ENCODE measurements at places on chromosomes 13 and 19.

DNA sequence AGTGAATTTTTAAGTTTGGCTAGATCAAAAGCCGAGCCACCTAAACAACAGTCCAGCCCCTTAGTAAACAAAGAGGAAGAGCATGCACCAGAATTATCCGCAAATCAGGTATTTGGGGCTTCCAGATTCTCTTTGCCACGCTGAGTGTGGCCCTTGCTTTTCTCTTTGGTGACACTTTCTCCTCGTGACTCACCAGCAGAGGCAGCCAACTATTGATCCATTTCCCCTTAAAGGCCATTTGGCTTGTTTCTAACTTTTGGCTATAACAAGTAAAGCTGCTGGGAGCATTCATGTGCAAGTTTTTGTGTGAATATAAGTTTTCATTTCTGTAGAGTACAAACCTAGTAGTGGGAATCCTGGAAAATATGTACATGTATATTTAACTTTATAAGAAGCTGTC, 17.6 kb upstream of the WDR88 start:
- no peak for DNase-seq

DNA sequence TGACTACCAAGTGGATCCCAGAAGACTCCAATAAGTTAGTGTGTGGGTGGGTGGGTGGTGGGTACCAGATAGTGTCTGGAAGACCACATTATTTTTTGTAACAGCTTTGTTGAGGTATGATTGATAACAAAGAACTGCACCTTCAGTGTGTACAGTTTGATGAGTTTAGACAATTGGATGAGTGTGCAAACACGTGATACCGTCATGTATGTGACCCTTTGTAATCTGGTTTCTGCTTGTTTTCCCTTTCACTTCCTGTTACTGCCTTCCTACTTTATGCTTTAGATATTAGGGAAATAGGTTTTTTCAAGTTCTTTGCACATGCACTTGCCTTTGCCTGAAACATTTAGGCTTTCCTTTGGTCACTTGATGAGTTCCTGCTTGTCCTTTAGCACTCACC, 8.5 kb downstream of the RPL21 start:
- DNase-seq = no peak

DNA sequence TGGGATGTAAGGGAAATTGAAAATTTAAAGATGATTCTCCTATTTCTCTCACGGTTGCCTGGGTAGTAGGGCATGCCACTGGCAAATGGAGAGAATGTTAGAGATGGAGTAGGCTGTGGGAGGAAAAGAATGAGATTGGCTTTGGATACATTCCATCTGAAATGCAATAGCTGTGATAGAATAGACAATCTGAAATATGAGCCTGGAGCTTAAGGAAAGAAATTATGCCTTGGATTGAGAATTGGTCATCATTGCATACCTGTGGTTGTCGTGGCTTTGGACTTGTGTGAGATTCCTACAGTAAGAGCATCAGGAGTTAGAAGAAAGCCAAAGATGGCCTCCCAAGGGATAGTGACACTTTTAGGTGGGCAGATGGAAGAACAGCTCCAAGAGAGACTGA, 305.1 kb upstream of the SLC10A2 start:
- no peak for DNase-seq

- DNase-seq = no peak
These were observed 1203.5 kb upstream of the PRR20A start for GRCh38 chr13:55937180-55937579.

GRCh38 chr13:48431987-48432615, 19.2 kb upstream of the LPAR6 start:
- no peak for DNase-seq

DNA sequence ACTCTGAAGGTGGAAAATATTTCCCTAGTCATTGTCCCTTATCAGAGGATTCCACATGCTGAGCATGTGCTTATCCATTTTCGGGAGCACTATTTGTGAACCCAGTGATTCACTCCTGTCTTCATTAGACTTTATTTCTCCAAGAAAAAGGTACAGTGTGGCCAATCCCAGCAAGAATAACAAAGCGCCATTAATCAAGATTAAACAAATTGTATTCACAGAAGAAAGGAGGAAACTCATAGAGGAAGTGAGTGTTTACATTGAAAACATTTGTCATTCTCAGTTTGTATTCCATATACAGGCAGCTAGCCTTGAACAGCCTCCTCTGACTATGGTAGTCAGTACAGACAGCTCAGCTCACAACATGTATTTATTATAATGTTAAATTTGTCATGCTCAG, 1669.9 kb upstream of the SPRY2 start:
- DNase-seq = no peak

- no peak for DNase-seq
These were observed 1263.1 kb downstream of the PCDH9 start for GRCh38 chr13:65966991-65967451.

Measured in stimulated activated CD4-positive, alpha-beta T cell treated with anti-CD3 and anti-CD28 coated beads, Interleukin-1b, Interleukin-23, amount 100 ng/mL, for 24 hours (primary cell).